ENCODE measurements at places on chromosomes 11 and 22.
A peak's percentile ranks its signal among the peaks of the same experiment; 100 is the strongest.

DNA sequence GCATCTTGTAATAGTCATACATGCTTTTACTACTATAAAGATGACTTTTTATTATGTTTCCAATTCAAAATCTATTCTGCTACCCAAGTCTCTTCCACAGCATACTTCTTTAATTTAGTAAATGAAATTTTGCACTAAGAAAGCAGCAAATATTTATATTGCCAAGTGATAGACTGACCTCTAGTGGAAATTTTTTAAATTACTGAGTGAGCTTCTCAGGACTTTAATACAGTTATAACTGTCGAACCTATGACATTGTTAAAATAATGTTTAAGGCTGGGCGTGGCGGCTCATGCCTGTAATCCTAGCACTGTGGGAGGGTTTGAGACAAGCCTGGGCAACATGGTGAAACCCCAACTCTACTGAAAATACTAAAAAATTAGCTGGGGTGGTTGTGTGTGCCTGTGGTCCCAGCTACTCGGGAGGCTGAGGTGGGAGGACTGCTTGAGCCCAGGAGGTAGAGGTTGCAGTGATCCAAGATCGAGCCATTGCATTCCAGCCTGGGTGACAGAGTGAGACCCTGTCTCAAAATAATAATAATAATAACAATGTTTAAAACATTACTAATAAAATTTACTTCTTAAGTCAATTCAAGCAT, 27.3 kb downstream of the STK33 start:
- peak; percentile 57 for DNase-seq

DNA sequence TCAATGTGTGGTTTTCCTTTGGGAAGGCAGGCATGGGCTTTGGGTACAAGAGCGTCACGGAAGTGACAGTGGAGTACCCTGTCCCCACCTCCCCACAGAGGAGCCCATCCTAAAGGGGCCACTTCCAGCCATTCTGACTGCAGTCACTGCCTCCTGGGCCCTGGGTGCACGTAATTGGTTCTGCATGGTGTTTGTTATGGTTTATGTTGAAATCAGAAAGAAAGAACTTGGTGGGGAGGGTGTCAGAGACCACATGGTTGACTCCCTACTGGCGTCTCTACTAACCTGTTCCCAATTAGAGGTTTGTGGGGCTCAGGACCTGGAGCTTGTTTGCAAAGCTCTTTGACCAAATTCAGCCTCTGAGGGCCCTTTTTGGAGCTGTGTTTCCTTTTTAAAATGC, 40.8 kb downstream of the RIBC2 start:
- DNase-seq = no peak

GRCh38 chr11:6298605-6299004, 21.7 kb downstream of the CAVIN3 start:
- DNase-seq = no peak

- no peak for DNase-seq
These were observed 32.9 kb downstream of the SMCO4 start for GRCh38 chr11:93510196-93510873.

DNA sequence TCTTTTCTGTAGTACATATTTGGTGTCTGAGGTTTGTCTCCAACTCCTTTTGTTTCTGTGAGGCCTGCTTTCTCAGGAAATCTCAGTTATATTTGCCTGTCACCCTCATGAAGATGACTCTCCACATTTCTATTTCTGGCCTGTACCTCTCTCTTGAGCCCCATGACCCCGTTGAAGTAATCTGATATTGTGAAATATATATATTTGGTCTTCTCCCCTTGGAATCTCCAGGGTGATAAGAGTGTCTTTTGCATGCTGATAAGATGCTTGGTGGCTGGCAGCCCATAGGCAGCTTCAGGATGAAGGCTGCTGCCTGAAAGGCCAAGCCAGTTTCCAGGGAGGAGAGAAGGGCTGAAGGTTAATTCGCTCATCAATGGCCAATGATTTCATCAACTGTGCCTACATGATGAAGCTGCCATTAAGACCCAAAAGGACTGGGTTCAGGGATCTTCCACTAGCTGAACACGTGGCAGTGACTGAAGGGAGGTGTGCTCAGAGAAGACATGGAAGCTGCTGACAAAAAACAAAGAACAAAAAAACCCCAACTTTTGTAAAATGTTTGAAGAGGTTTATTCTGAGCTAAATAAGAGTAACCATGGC, 67.4 kb downstream of the MICAL2 start:
- no peak for DNase-seq

GRCh38 chr22:20117633-20118299, 740 bp upstream of the TRMT2A start:
- no peak for DNase-seq

GRCh38 chr22:46735747-46736608, 2.1 kb downstream of the CERK start:
- DNase-seq = no peak

GRCh38 chr22:38696606-38697424, 3.9 kb downstream of the JOSD1 start:
- DNase-seq = no peak

GRCh38 chr11:70732881-70733196, 334.5 kb downstream of the CTTN start:
- DNase-seq = no peak

DNA sequence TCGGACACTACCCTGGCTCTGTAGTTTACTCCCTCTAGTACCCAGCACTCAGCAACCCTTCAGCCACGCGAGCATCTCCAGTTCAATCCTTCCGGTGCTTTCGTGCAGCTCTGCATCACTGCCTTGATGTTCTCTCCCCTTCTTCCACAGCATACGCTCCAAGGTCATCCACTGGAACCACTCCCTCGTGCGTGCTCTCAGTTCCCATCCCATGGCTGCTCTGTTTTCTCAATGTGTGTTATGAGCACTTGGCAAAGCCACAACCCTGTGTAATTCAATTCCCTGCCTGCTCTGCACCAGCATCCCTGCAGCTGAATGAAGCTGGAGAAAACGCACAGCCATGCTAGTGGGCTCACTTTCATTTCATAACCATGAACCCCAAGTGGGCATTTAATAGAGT, 38.5 kb upstream of the NFRKB start:
- DNase-seq = no peak

GRCh38 chr11:95229993-95230809, 801 bp downstream of the SESN3 start:
- peak; percentile 63 for DNase-seq

DNA sequence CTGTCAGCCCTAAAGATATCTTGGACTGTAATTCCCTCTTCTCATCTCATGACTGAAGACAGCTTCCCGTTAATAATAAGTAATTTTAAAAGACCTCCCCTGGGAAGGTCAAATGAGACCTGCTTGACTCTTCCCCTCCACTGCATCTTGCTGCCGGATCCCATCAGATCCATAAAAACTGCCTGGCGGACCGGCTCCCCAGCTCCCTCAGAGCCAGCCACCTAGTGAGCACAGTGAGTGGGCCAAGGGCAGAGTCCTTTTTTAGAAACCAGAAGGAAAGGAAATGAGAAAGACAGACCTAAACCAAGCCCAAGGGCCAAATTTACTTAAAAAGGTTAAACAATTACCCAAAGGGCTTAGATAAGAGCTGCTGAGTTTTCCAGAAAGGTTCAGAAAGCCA, 595.3 kb downstream of the OPCML start:
- no peak for DNase-seq
